Chondrocyte (in vitro differentiated cells): ENCODE measurements at places on chromosomes 11 and 22.

DNA sequence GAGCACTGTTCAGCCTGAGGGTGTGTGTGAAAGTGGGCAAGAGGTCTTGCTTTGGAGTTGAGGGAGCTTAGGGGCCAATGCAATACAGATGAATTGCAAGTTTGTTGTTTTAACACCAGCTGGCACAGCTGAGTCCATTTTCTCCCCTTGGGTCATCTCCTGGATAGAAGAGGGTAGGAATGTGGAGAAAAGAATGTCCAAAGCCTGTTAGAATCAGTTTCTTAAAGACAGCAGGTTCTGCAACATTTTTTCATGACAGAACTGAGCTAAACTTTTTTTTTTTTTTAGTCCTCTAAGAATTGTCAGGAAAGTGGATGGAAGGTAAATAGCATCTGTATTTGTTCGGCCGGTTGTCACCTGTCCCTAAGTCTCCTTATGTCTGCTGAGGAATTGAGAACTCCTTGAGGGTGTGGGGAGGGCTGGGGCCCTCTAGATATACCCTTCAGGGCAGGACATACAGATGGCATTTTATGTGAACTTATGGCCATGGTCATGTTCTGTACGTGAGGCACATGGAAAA lies 211.1 kb upstream of the CADM1 start:
- H3K4me1 ChIP-seq: peaks cover 7% of the 10 kb centered on the region
- no peak overlapping the region for H3K27ac ChIP-seq
- DNase-seq: no peak
- peaks cover 3% of the 10 kb centered on the region for H3K36me3 ChIP-seq

- peaks cover 13% of the 10 kb centered on the region for H3K4me1 ChIP-seq
- H3K36me3 ChIP-seq: peaks cover 48% of the 10 kb centered on the region
- no peak for DNase-seq
- peak overlapping the region; percentile 42 for H3K27ac ChIP-seq
- no peak overlapping the region for H3K4me3 ChIP-seq
- no peaks in the 10 kb centered on the region for H3K27me3 ChIP-seq
Measured at GRCh38 chr22:20808844-20809243, 34.9 kb downstream of the SERPIND1 start.

DNA sequence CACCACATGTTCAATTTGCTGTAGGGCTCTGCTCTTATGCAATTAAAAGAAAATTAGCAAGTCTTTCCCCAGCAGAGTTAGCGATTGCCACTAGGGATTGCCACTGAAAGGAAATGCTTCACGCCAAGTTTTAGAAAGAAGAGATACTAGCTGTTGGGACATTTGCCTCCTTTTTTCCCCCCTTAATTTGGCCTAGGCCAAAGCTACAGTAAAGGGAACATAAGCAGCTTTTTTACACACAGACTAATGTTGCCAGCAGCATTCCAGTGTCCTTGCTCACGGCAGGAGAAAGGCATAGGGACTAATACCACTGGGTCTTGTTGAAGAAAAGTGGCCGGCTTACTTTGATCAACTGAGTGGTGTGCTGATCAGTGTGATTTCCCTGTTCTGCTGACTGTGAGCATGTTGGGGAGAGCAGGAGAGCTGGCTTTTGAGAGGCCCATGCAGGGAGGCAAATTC lies 71.2 kb downstream of the PHF21A start:
- DNase-seq: no peak
- peak overlapping the region; percentile 92 for H3K27ac ChIP-seq
- no peaks in the 10 kb centered on the region for H3K27me3 ChIP-seq
- H3K4me3 ChIP-seq: peak overlapping the region; percentile 40

DNA sequence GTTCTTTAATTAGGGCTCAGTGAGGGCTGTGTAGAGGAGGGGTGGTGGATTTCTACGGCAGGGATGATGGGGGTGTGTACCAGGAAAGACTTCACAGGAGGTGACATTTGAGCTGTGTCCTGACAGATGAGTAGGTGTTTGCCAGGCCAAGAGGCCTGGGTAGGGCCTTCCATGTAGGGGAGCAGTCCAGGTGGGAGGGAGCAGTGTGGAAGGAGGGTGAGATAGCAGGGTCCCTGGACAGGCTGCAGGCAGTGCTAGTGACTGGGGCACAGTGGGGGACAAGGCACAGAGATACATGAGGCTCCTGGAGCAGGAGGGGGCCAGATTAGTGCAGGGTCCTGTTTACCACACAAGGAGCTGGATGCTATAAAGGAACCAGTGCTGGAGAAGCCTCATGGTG lies 147.9 kb upstream of the CADM1 start:
- H3K4me3 ChIP-seq: no peak overlapping the region
- H3K36me3 ChIP-seq: peaks cover 2% of the 10 kb centered on the region
- H3K27me3 ChIP-seq: peaks cover 49% of the 10 kb centered on the region
- DNase-seq: no peak
- H3K4me1 ChIP-seq: no peaks in the 10 kb centered on the region
- no peak overlapping the region for H3K27ac ChIP-seq

GRCh38 chr11:110174645-110175310 lies 81.6 kb downstream of the ZC3H12C start:
- H3K27me3 ChIP-seq: no peaks in the 10 kb centered on the region
- no peak overlapping the region for H3K4me3 ChIP-seq
- H3K36me3 ChIP-seq: no peaks in the 10 kb centered on the region
- DNase-seq: no peak
- peaks cover 17% of the 10 kb centered on the region for H3K4me1 ChIP-seq
- H3K27ac ChIP-seq: peak overlapping the region; percentile 70

- H3K27me3 ChIP-seq: no peaks in the 10 kb centered on the region
- peaks cover 15% of the 10 kb centered on the region for H3K4me1 ChIP-seq
- peaks cover 5% of the 10 kb centered on the region for H3K36me3 ChIP-seq
- no peak overlapping the region for H3K4me3 ChIP-seq
- DNase-seq: no peak
- H3K27ac ChIP-seq: no peak overlapping the region
Measured at GRCh38 chr11:69141742-69142141, 14.0 kb upstream of the SMIM38 start.

DNA sequence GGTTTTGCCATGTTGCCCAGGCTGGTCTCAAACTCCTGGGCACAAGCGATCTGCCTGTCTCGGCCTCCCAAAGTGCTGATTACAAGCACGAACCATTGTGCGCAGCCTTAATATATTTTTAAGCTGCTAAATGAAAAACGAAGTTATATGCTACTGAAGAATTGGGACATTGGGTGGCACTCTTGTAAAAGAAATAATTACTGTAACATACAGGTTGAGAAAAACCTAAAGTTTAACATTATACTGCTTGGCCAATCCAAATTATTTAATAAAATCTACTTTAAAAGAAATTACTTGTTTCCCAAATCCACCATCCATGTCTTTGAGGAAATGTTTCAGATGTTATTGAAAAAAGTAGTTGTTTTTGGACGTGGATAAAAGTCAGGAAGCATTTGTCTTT lies 37.9 kb upstream of the ARHGAP32 start:
- no peak overlapping the region for H3K27ac ChIP-seq
- peaks cover 10% of the 10 kb centered on the region for H3K36me3 ChIP-seq
- DNase-seq: no peak
- H3K4me1 ChIP-seq: peaks cover 4% of the 10 kb centered on the region

- peak overlapping the region; percentile 65 for H3K27ac ChIP-seq
- no peak overlapping the region for H3K4me3 ChIP-seq
- no peaks in the 10 kb centered on the region for H3K36me3 ChIP-seq
- no peaks in the 10 kb centered on the region for H3K27me3 ChIP-seq
- H3K4me1 ChIP-seq: peaks cover 16% of the 10 kb centered on the region
Measured at GRCh38 chr11:34318111-34319037, 39.4 kb downstream of the ABTB2 start.

DNA sequence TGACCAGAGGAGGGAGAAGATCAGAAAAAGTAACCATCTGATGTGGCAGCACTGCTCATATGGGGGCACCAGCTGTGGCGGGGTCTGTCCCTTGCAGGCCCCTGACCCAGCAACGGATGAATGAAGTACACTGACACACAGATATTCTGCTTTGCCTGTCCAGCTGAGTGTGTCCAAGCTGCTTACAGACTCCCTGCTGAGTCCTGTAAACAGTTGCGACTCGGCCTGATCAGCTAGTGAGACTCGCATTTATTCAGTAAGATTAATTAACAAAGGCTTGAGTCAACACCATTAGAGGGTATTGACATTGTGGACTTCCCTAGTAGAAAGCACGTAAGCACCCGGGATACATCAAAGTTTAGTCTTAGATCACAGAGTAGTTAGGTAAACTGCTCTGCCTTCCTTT lies 15.3 kb upstream of the OR10D3 start:
- H3K4me1 ChIP-seq: no peaks in the 10 kb centered on the region
- H3K4me3 ChIP-seq: no peak overlapping the region
- H3K27me3 ChIP-seq: peaks cover 9% of the 10 kb centered on the region
- H3K27ac ChIP-seq: no peak overlapping the region
- no peak for DNase-seq
